Activated CD4-positive, alpha-beta T cell treated with anti-CD3 and anti-CD28 coated beads, Interleukin-2, amount 50 U/mL, for 48 hours (primary cell): ENCODE measurements at places on chromosomes 7 and 10.

GRCh38 chr7:50626286-50626685, 61.1 kb upstream of the DDC start:
- no peak for DNase-seq

- DNase-seq, result no peak
Measured at GRCh38 chr10:107442035-107442505, 277.6 kb upstream of the SORCS1 start.

GRCh38 chr10:47079204-47079580, 168.0 kb downstream of the PTPN20 start:
- DNase-seq, result no peak

GRCh38 chr10:50850578-50851230, 34.7 kb downstream of the A1CF start:
- no peak for DNase-seq

DNA sequence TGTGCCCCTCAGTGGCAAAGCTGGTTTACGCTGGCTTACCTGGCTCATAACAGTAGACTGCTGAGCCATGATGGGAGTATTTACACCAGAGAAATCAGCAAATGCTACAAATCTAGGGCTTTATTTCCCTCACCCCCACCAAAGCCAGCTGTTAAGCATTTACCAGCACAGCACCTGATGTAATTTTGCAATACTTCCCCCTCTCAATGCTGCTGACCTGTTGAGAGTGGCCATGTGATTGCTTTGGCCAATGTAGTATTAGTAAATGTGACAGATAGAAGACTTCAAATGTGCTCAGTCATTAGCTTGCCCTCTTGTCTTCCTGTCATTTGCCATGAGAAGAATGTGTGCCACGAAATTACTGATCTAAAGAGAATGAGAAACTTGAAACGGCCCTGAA, 46.6 kb downstream of the HERPUD2 start:
- DNase-seq, result no peak
